GDM1 (cell line): ENCODE measurements at places on chromosomes 7 and 10.

GRCh38 chr10:34816501-34817002 lies 1.5 kb upstream of the PARD3 start:
- DNase-seq: no peak

GRCh38 chr7:117193564-117193963 lies 129.3 kb downstream of the WNT2 start:
- DNase-seq: no peak

DNA sequence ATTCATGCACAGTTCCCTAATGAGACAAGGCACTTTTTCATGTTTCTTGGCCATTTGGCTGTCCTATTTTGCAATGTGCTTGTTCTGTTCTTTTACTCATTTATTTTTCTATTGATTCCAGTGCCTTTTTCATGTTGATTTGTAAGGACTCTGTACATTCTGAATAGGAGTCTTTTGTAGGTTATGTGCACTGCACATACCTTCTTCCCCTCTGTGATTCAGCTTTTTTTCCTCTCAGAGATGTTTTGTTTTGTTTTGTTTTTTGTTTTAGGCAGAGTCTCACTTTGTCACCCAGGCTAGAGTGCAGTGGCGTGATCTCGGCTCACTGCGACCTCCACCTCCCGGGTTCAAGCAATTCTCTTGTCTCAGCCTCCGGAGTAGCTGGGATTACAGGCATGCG lies 59.7 kb downstream of the KCNH2 start:
- DNase-seq: no peak

DNA sequence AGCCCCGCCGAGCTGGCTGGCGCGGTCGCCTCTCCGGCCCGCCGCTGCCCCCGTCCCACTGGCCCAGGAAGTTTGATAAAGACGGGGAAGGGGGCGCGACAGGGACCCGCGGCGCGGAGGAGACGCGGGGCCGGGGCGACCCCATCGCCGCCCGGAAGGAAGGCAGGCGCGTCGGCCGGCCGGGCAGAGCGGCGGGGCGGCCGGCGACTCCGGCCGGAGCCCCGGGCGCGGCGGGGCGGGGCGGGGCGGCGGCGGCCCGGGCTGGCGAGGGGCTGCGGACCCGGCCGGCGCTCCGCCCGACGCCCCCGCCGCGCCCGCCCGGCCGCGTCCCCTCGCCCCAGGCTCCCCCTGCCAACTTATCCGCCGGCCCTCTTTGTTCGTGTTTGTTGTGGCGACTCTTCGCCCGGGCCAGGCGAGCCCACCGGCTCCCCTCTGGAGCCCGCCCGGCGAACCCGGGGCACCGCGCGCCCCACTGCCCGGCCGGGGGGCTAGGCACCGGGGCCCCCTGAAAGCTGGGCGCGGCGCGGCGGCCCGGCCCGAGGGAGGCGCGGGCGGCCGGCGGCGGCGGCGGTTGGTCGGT lies 571 bp downstream of the KDM7A start:
- DNase-seq: no peak

- DNase-seq: no peak
These were observed 83.9 kb upstream of the ITGB1 start for GRCh38 chr10:33041783-33042437.

DNA sequence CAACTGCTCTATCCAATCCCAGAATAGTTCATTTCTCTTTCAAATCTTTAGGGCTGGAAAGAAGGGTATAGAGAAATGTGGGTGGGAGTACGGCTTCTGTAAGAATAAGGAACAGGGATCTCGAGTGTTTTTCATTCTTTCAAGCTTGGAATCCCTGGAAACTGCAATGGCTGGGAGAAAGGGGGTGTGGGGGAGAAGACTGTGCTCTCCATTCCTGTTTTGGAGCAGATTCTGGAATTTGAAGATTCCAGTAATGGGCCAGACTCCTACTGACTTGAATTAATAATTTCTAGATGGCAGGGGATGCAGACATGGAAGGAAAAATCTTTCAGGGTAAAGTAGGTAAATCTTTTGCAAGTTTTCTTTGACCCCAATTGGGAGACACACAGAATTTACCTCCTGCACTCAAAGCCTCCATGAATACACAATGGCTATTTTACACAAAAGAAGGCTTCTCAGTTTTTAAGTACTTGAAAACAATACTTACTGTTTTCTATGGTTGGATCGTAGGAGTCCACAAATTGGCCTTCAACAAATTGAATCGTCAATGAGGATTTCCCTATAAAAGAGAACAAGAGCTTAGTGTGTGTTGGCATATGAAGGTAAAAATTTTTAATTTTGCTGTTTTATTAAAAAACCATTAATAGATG lies 29.1 kb downstream of the RHEB start:
- no peak for DNase-seq

DNA sequence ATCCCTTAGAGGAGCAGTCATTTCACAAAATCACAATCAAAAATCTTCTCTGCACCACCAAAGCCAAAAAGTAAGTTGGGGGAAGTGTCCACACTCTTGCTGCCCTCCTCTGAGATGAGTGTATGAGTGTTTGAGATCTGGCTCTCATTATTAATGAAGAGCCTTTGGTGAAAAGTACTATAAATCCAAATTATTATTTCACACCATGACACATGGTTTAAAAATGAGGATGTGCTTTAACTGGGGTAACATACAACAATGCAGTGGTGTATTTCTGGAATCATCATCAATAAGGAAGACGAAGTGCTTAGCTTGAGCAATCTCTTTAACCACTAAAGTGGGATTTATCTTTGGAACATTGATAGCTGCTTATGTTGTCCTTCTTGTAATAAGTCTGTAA lies 114.2 kb upstream of the ADAM12 start:
- no peak for DNase-seq

- DNase-seq: no peak
These were observed 99.1 kb downstream of the ALOX5 start for GRCh38 chr10:45473126-45473525.

DNA sequence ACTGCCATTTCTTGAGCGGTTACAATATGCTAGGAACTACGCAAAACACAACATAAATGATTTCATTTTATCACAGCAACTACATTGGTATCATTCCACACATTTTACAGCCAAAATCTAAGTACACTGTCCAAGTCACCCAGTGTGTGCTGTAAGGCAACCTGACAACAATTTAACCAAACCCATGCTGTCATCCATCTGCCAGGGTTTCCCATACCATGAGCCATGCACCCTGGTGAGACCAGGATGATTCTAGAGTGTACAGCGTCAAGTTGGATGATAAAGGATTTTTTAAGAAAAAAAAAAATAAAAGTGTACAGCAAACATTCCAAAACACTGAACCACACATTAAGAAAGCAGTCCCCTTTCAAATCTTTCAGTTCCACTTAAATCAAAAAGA lies 52.9 kb downstream of the PIK3AP1 start:
- no peak for DNase-seq

- no peak for DNase-seq
These were observed 13.1 kb upstream of the LIPF start for GRCh38 chr10:88651101-88651551.

- no peak for DNase-seq
These were observed 27.6 kb downstream of the CFAP46 start for GRCh38 chr10:132914732-132915131.

GRCh38 chr10:4066581-4067390 lies 281.8 kb upstream of the KLF6 start:
- no peak for DNase-seq

DNA sequence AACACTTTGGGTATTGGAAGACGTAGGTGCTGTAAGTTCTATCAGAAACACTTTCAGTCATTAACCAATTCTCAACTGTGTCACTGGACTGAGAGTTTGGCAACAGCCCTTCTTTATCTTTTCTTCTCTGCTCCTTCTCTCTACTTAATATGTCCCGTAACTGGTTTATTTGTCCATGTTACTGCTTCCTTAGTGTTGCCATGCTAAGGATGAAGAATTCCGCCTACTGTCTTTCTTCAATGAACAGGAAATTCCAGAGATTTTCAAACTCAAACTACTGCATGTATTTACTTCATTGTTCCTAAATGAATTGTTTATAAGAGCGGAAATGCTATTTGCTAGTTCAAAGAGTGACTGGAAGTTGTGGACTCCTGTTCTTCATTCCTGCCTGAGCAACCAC lies 143.7 kb downstream of the TAX1BP1 start:
- no peak for DNase-seq

DNA sequence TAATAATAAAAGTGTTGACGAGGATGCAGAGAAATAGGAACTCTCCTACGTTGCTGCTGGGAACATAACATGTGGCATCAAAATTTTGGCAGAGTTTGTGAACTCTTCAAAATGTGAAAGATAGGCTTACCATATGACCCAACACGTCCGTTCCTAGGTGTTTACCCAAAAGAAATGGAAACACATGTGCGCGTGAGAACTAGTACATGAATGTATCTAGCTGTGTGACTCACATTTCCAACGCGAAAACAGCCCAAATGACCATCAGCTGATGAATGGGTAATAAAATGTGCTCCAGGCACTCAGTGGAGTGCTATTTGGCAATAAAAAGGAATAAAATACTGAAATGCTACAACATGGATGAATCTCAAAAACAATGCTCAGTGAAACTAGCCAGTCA lies 10.4 kb upstream of the ELFN1 start:
- no peak for DNase-seq

GRCh38 chr10:10007957-10008356 lies 1009.7 kb upstream of the CELF2 start:
- no peak for DNase-seq

- DNase-seq: peak; percentile 32
These were observed 79.1 kb downstream of the PRTFDC1 start for GRCh38 chr10:24873281-24873683.

DNA sequence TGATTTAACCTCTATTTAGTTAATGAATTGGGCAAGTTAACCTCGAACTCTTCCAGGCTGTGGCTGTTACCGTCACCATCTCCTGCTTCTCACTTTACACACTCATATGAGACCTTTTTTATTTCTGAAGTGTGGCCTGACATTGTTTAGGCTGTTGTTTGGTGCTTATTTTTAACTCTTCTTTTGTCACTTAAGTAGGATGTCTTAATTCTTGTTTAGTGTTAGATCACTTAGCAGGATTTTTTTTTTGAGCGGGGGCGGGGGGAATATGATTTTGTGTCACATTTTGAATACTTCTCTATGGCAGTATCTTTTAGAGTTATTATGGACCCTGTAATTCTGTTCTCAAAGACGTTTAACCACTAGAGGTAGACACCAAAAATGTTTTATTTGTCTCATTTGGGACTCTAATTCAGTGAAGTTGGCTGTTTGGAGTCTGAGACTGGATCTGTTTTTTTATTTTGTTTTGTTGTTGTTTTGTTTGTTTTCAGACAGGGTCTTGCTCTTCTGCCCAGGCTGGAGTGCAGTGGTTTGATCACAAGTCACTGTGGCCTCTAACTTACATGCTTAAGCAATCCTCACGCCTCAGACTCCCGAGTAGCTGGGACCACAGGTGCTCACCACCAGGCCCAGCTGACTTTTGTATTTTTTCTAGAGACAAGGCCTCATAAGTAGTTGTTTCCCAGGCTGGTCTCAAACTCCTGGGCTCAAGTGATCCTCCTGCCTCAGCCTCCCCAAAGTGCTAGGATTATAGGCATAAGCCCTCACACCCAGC lies 73.5 kb downstream of the CUX1 start:
- no peak for DNase-seq
